Stimulated activated naive CD8-positive, alpha-beta T cell treated with anti-CD3 and anti-CD28 coated beads, Interleukin-15, Interleukin-2, amounts not matched to agents 100 U/mL and 50 U/mL, for 24 hours (primary cell): ENCODE measurements at places on chromosomes 6 and 20.
A peak's percentile ranks its signal among the peaks of the same experiment; 100 is the strongest.

DNA sequence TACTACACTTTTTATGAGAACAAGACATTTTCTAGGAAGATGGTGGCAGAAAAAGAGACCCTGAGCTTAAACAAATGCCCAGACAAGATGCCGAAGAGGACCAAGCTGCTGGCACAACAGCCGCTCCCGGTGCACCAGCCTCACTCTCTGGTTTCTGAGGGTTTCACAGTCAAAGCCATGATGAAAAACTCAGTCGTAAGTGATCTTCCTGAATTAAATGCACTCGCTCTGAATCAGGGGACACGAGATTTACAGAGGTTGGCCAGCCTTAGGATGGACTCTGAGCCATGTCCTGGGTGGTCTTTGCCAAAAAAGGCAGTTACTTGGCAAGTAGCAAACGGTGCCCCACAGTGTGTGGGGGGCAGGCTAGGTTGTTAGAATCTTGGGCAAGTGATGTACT is 423 bp downstream of the PACRG start:
- peak; percentile 6 for DNase-seq

GRCh38 chr20:2151858-2152281 is 50.2 kb downstream of the STK35 start:
- no peak for DNase-seq

DNA sequence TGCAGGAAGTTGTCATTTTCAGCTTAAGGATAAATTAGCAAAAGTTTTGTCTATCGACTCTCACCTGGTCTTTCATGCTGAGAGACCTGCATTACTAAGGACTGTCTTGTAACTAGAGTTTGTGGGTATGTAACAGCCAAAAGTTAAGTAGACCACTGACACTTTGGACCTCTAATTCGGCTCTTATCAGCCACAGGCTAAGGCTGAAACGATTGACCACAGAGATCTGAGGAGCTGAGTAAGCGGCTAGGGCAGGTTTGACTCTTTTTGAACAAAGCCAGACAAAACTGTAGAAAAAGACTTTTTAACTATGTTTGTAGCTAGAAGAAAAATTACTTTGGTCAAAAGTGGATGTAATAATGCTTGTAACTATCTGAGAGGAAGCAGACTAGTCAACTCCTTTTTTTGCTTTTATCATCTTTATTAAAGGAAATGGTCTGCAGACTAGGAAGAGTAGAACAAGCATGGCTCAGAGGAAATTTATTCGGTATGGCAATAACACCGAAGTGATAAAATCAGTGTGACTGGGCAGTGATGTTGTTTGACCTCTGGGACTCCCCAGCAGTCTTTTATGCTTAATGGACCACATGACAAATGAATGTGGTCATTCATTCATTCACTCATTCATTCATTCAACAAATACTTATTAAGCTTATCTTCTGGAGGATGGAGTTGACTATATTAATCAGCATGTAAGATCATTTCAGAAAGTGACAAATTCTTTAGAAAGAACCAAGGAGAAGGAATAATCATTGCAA is 725.0 kb upstream of the HS3ST5 start:
- DNase-seq, result no peak

DNA sequence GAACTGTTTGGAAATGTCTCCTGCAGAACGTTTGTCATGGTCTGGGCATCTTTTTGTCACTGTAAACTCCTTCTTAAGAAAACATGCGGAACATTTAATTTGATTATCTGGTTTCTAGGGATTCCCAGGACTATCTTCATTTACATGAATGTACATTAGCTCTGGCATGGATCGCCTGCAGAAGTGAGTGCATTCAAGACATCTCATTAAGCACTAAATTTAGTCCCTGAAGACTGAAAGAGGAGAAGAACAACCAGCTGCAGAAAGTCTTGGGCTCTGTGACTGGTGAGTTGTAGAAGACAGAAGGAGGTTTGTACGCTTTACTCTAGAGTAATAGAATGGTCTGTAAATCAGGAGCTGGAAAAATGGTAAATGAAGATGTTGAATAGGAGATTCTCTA is 540.7 kb downstream of the BCKDHB start:
- DNase-seq, result no peak

DNA sequence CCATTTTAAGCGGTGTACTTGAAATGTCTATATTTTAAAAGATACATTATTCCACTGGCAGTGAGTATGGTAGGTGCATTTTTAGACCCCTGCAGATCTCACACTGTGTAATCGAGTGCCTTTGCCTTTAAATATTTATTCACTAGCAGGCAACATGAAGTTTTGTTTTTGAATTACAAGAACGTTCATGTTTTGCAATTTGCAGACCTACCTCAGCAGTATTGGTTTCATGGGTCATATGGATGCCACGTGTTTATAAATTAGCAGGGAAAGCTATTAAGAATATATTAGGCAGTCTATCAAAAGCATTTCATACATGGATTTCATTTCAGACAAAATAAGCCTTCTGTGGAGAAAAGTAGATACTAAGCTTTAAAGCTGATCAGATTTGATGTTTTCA is 7.2 kb downstream of the MAP3K4 start:
- no peak for DNase-seq

- no peak for DNase-seq
Observed at GRCh38 chr20:39269493-39270217, 307.5 kb downstream of the DHX35 start.

DNA sequence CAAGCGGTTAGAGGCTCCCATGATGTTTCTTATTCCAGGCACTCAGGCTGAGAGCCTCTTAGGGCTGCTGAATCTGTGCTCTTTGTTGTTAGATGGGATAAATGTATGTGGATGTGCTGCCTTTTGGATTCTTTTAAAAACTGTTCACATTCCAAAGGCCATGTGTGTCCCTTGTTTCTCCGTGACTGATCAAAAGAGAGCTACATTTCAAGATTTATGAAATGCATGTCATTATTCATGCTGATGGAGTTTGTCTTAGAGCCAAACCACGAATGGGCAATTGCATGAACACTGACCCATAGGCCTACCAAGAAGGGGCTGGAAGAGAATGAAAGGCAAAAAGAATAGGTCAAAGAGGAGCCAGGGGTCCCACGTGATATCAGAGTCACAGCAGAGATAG is 104.9 kb upstream of the TSHZ2 start:
- no peak for DNase-seq

GRCh38 chr6:140345935-140346334 is 971.5 kb upstream of the CITED2 start:
- DNase-seq, result no peak

DNA sequence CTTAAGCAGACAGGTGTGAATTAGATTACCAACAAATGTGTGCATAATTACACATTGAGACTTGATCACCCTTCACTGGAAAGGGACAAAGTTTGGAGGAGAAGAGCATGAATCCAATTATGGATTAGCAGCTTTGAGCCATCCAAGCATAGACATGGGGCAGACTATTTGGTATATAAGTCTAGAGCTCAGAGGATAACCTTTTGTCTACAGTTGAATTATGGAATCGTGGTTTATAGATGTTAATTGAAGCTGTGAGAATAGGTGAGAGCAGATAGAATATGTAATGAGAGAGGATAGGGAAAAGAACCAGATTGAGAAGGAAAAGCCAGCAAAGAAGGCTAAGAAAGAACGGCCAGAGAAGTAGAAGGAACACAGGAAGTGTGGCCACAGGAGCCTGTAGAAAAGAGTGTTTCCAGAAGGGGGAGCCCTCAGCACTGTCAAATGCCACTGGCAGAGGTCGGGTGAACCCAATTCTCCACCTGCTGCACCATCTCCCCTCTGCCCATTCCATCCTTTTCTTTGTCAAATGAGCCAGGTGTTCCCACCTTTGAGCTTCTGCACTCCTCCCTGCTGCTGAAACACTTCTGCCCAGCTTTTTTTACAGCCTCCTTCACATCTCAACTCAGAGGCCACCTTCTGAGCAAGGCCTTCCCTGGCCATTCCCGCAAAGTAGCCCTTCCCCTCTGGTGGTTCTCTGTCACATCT is 7.3 kb downstream of the DNTTIP1 start:
- peak; percentile 70 for DNase-seq

GRCh38 chr6:134819236-134819635 is 130.7 kb downstream of the ALDH8A1 start:
- DNase-seq, result no peak

- no peak for DNase-seq
Observed at GRCh38 chr20:1798982-1799381, 96.2 kb upstream of the SIRPA start.

- no peak for DNase-seq
Observed at GRCh38 chr6:108365478-108365877, 70.6 kb downstream of the AFG1L start.

DNA sequence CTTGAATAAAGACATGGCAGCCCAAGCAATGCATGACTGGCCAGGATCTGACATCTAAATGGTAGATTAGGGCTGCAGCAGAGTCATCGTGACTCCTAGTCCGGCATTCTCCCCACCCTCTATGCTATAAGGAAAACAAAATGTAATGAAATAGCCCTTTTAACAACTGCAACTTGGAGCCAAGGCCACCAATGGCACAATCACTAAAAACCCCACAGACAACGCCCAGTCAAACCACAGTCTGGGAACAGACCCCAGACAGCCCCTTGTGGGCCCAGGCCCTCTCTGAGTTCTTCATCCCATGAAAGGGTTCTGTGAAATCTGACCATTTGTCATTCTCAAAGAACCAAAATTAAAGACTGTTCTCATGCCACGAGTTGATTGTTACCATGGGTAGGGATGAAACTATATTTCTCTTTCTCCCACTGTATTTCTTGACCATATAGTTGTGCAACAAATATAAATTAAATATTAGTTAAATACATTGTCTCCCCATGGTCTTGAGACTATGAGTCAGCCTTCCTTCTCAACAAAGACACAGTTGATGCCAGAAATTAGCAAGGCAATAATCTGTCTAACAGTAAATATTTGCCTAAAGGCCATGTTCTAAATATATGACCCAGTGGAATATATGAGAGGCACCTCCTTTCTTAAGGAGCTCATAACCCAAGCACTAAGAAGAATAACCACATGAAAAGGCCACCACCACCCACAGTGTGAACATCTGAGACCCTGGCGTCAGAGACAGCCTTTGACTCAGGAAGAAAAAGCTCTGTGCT is 85.6 kb upstream of the SSTR4 start:
- no peak for DNase-seq

DNA sequence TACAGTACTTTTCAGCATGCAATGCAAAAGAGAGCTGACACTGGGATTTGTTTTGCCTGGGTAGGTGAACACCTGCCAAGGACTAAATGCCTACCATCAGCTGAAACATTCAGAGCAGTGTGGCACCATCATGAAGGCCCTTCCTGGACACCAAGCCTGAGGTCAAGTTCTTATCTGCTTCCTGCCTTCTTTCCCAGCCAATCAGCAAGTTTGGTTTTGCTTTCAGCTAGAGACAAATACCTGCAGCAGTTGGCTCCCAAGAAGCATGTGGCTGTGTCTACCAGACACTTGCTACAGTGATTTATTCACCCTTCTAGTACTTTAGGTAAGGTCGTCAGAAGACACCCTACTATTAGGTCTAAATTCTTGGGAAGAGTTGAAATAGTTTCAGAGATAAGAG is 112.8 kb downstream of the TBX18 start:
- DNase-seq, result no peak

- no peak for DNase-seq
Observed at GRCh38 chr20:13012886-13013285, 4.1 kb downstream of the SPTLC3 start.

GRCh38 chr20:21396599-21397340 is 556 bp downstream of the NKX2-4 start:
- DNase-seq, result peak; percentile 14

DNA sequence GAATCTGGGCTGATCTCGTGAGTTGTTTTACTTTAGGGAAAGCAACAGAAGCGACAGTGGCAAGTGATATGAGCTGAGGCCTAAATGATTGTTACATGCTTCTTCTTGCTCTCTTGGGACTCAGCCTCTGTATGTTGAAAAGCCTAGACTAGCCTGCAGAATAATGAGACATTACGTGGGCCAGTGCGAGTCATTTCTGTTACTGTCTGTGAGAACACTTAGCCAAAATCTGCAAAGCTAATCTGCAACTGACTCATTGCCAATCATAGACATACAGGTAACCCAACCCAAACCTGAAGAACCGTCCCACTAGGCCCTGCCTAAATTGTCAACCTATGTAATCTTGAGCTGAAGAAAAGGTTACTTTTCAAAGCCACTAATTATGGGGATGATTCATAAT is 77.4 kb upstream of the F13A1 start:
- no peak for DNase-seq
